ENCODE measurements at places on chromosomes 4 and X.

GRCh38 chrX:65997978-65998717, 41.7 kb downstream of the VSIG4 start:
- DNase-seq, result no peak

DNA sequence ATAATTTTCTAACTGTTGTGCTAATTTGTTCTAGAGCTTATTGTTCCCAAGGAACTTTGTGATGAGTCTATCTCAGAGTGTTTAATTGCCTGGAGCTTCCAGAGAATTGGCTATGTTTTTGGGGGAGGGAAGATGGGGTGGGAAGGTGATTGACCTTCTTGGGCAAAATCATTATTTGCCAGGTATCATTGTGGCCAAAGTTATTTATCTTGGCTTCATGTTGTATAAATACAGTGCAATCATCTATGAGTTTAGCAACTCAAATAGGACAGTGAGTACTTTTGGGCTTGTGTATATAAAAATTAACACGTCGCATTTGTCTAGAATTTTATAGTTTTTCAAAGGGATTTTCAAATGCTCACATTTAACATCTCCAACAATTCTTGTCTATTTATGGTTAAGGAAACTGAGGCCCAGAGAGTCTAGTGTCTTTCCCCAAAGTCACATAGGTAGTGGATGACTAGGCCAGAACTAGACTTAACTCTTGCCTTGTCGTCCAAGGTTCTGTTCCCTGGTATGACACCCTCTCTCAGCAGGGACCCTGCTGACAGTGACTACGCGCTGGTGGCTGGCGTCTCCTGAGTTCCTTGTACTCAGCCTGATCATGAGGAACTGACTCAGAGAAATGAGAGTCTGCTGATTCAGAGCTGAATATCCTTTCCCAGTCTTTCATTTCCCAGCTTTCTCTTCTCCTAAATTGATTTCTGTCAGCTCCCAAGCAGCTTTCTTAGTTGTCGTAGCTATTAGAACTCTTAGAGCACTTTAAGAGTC, 27.7 kb downstream of the FNIP2 start:
- DNase-seq, result no peak

- DNase-seq, result no peak
Observed at GRCh38 chr4:169707958-169708643, 49.6 kb downstream of the HPF1 start.

DNA sequence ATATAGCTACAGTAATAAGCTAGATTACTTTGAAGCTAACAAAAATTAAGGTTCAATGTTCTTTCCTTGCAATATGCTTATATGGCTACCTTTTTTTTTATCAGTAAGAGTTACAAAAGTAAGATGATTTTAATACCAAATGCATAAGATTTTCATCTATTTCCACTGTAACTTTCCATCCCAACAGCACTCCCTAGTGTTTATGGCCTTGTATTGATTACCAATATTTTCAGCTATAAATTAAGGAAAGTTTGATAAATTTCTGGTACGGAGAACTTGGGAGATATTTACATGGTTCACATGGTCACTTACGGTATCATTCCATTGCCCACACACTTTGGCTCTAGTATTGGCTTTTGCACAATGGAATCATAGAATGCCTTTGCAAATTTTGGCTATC, 448.9 kb upstream of the PABPC4L start:
- DNase-seq, result no peak

DNA sequence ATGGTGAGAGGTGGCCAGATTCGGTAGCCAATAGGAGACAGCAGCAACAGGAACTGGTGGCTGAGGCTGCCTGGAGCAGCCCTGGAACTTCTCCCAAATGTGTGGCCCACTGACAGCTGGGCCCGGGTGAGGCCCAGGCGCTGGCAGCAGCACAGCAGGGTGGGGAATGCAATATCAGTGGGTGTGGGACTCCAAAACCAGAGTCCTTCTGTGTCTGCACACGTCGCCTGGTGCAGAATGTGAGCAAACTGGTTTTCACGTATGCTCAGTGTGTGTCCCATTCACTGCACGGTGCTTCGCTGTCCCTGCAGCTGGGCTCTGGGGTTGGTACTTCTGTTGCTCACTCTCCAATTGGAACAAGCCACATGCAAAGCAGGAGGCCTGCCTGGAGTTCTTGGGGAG, 14.4 kb upstream of the CENPU start:
- DNase-seq, result no peak

GRCh38 chr4:90546114-90546513, 418.9 kb downstream of the CCSER1 start:
- no peak for DNase-seq

DNA sequence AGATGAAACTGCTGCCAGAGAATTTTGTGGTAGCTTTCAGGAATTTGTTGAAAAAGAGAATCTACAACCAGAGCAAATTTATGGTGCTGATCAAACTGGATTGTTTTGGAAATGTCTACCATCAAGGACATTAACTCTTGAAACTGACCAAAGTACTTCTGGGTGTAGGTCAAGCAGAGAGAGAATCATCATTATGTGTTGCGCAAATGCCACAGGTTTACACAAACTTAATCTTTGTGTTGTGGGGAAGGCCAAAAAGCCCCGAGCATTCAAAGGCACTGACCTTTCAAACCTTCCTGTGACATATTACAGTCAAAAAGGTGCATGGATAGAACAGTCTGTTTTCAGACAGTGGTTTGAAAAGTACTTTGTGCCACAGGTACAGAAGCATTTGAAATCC, 2.1 kb downstream of the TIGD2 start:
- DNase-seq, result no peak

DNA sequence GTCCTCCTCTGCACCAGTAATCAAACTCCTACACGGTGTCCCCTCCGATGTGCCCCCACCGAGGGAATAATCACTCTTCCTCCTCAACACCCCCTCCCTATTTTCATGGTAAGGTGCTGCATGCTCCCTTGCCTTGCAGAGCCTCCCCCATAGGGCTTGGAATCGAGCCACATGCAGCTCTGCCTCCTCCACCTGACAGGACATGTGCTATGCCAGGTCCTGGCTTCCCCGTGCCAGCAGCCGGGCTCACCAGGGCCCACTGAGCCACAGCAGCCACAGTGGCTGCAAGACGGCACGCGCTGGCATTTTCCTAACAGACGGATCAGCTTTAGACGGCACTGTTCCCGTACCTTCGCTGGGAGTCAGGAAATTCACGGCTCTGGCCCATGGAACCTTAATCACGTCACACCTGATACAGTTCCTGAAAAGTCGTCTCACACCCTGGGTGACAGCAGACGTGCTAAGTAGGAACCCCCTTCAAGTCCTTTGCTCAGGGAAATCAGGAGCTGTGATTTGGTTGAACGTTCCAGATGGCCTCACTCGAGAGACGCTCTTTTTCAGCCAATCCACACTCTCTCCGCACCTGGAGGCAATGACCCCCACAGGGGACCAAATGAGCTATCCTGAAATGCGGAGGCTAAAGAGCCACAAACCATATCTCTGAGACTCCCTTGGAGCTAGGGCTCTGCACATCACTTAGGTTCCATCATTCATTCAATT, 63.2 kb downstream of the JAKMIP1 start:
- no peak for DNase-seq

- no peak for DNase-seq
Observed at GRCh38 chrX:151030845-151031244, 47.7 kb downstream of the HMGB3 start.

GRCh38 chr4:159463235-159463634, 360.4 kb downstream of the RAPGEF2 start:
- no peak for DNase-seq

DNA sequence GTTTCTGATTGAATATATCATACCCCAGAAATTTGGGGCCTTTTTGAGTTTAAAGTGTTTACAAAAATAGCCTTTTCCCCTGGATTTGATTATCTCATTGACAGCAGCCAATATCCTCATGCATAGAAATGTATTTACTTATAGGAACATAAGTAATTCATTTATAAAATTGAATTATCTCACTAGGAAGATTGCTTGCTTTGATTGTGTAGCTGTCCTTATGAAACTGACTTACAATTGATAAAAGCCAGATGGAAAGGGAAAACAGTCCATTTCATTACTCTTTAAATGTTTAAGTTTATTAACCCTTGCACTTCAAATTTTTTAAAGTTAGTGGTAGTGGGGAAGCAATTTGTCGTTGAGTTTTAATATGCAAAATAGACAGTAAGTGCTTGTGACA, 310.2 kb upstream of the TBX22 start:
- DNase-seq, result no peak

DNA sequence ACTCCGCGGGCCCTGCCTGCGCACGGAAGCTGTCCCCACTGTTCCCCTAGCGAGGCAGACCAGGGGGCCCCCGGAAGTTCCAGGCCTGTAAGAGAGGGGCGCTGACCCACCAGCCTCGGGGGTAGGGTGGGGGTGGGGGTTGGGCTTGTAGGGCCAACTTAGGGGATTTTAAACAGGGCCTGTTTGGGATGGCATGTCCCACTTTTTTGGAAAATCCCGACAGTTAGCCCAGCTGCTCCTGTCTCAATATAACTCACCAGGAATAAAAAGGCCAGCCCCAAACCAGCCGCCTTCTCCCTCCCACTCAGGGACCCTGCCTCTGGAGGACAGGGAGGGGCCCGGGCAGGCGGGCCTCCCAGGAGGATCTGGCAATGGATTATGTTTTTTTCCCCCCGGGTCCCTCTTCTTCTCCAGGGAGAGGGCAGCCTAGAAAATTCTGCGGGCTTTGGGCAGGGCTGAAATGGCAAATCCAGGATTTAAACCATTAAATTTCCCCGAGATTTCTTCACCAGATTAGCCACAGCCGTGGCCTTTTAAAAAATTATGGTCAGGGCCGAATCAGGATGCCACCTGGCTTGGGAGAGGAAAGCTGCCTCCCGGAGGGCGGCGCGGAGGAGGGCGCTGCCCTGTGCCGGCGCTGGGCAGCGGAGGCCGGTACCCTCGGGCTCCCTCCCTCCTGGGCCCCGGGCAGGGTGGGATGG, 957 bp downstream of the PPP2R2C start:
- DNase-seq, result no peak

DNA sequence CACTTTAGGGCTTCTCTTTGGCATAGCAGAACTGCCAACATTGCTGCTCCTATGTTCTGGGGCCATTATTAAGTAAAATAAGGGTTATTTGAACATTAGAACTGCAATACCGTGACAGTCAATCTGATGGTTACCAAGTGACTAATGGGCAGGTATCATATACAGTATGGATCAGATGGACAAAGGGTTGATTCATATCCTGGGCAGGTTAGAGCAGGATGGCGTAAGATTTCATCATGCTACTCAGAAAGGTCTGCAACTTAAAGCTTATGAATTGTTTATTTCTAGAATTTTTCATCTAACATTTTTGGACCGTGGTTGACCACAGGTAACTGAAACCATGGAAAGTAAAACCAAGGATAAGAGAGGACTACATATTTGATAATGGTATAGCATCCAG, 40.9 kb downstream of the BRCC3 start:
- no peak for DNase-seq

Measured in CD8-positive, alpha-beta T cell (primary cell).